ENCODE measurements at places on chromosomes 7 and 10.

GRCh38 chr7:36564489-36564888 is 159.8 kb downstream of the AOAH start:
- no peak for DNase-seq

GRCh38 chr10:82378146-82378545 is 503.2 kb downstream of the NRG3 start:
- DNase-seq: no peak

- no peak for DNase-seq
These were observed 19.9 kb downstream of the SLC35G1 start for GRCh38 chr10:93913706-93914105.

DNA sequence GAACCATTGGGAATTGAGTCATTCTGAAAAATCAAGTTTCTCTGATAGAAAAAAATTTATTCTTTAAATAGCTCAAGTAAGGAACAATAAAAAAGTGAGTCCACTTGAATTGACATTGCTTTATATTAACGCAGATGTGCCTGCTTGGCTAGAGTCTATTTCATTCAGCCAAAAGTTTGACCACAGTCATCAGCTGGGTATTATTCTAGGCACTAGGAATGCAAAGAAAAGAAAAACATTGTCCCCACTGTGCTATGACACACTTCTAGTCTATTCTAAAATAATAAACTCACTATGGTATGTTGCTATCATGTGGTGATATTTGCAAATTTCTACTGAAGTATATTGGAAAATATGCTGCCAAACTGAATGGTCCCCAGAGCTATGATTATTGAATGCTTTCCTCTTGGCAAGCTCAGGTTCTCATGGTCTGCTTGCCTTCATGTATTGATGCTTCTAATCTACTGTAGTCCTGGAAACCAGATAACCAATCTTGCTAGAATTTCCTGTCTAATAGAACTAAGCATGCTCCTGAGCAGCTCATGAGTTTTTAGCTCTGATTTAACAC is 8.3 kb downstream of the SFRP4 start:
- no peak for DNase-seq

DNA sequence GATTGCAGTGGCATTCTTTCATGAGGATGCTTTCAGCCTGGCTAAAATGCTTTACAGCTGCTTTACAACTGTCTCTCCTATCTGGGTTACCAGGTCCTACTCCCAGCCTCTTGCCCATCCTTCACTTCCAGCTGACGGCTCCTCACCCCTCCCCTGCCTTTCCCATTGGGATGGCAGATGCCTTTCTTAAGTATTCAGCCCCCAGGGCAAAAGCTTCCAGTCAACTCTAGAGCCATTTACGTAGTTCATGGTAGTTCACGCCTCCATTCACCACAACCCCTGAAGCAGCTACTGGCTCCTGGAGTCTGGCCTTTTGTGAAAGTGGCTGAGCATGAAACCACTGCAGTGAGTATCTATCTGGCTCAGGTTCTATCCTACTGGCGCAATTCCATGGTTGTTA is 17.2 kb upstream of the BMPER start:
- DNase-seq: no peak

DNA sequence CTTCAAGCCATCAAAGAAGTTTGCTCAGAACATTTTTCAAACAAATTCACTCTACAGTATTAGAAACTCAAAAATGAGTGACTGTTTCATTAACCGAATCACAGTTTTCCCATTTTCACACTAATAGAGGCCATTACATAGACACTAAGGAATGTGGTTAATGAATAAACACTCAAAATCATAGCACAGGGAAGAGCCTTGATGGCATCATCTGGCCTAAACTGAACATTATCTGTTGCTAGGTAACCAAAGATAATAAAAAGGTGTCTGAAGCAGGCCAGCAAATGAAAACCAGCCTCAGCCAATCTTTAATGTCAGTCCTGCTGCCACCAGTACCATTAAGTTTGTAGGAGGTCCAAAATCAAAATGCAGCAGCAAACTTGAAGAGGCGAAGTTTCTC is 492.4 kb upstream of the STEAP1 start:
- no peak for DNase-seq

DNA sequence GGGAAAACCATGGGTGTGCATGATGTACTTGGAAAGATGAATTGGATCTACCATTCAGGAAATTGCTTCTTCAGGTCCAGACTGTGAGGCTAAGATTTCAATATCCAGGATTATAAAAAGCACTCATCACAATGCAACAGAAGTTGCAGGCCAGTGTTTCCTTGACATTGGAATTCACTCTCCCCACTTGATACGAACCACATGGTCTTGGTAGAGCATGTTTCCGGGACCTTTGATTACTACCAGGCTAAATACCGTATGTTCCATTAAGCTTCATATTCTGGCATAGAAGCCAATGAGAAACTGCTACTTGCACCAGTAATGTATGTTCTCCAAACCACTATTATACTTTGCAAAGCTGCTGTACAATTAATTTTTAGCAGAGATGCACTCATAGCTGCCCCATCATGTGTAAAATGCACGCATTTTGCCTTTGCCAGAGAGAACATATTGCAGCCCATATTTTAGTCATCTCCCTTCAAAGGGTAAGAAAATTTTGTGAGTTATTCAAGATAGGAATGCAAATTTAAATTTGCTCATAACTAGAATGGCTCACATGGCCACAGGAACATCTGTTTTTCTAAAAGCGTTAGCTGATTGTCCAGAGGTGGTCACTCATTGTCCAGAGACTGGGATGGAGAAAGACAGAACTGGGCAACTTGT is 8.1 kb downstream of the FRMD4A start:
- no peak for DNase-seq

- no peak for DNase-seq
These were observed 399.0 kb upstream of the C7orf33 start for GRCh38 chr7:148191391-148192065.

DNA sequence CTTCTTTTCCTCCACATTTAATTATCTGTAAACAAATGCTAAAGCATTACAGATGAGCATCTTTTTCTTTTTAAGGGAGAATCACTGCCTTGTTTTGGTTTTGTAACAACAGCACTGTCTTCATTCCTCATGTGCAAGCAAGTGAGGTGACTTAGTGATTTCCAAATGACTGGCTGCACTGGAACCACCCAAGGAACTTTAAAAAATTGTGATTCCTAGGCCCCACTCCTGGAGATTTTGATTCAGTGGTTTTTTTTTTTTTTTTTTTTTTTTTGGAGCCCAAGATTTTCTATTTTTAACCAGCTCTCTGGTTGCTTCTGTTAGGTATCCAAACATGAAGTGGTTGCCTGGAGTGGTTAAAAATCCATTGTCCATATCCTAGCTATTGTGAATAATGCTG is 176.2 kb downstream of the LRMDA start:
- DNase-seq: no peak

DNA sequence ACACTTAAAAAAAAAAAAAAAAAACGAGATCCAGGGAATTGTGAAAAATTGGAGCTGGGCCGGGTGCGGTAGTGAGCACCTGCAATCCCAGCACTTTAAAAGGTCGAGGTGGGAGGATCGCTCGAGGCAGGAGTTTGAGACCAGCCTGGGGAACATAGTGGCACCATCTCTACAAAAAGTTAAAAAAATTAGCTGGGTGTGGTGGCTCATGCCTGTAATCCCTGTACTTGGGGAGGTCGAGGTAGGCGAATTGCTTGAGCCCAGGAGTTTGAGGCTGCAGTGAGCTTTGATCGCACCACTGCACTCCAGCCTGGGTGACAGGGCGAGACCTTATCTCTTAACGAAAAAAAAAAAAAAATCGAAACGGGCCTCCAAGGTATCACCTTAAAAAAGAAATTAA is 2.0 kb downstream of the CLDN4 start:
- DNase-seq: no peak

GRCh38 chr10:62992145-62992721 is 140.9 kb upstream of the NRBF2 start:
- DNase-seq: no peak

DNA sequence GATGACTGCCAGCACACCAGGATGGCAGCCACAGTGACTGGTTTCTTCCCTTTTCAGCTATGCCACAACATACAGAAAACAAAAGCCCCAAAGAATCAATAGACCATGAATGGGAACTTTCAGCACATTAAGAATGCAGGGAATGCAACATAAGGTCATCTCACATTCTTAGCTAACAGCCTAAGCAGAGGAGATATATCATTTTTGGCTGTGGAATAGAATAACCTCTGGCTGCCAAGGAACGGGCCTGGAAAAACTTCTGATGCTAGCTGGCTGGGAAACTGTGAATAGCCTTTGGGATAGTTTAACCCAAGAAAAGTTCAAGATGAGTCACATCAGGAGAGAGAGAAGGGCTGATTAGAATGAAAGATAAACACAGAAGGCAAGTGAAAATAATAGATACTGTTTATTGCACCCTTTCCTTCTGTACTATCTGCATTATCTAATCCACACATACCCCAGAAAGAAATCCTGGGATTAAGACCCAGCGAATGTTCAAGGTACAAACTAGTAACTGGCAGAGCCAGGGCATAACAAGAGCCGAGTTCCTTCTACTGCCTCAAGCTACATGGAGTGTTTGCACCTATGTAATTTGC is 169.2 kb downstream of the SEMA3A start:
- no peak for DNase-seq

- no peak for DNase-seq
These were observed 172.4 kb downstream of the CDCA7L start for GRCh38 chr7:21773326-21773725.

GRCh38 chr7:151225948-151226510 is 976 bp downstream of the ABCF2 start:
- no peak for DNase-seq

GRCh38 chr7:33770576-33770975 is 134.8 kb upstream of the BMPER start:
- no peak for DNase-seq
